Activated naive CD8-positive, alpha-beta T cell treated with anti-CD3 and anti-CD28 coated beads for 36 hours (primary cell): ENCODE measurements at places on chromosomes 7 and 10. TPM values are rescaled to one million over a fixed set of nuclear protein-coding genes. Genes with fewer than 3 reads are reported as not detected.

DNA sequence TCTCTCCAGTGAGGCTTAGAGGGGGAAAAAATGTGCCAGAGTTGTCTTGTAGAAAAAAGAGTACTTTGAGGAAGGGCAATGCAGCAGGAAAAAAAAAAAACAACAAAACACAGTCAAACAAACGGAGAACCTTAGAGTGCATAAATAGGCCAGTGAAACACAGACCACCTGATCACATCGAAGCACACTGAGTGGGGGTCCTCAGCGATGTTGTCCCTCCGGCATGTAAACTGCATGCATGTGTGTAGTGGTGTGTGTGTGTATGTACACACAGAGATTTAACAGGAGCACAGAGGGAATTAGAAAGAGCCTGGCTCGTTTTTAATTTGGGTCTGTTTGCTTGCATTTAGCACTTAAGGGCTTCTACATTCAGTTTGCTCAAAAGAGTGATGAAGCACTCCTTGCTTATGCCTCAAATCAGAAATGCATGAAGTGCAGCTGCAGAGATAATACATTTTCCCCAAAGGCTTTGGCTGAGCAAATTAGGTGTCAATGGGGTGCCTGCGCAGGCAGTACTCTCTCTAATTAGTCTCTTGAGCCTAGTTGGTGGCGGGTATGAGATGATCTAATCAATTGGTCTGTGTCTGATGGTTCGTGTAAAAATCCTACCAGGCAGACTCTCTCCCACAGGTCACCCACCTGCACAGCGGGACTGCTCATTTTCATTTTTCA lies 62.7 kb upstream of the FZD1 start:
- DNase-seq = no peak

GRCh38 chr7:28104041-28104541 lies 76.5 kb downstream of the JAZF1 start:
- no peak for DNase-seq

VSTM2A gene
- total RNA-seq = not detected

- no peak for DNase-seq
Observed at GRCh38 chr10:122077311-122077875, 88.4 kb downstream of the TACC2 start.

- DNase-seq = no peak
Observed at GRCh38 chr10:42924484-42924883, 141.9 kb downstream of the BMS1 start.

DNA sequence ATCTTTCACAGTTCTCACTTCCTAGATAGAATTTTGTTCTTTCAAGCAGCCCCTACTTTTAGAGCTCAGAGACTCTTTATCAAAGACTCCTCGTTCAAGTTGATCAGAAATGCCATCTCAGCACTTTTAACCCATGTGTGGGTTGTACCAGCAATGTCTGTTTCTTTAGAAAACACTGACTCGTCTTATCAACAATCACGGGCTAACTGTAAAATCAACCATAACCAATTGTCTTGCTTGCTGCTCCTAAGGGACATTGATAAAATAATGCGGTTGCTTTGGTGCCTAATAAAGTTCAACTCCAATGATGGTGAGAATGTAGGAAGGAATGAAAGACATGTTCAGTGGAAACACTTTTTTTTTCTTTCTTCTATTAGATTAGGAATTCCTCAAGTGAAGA lies 12.9 kb upstream of the CDK6 start:
- DNase-seq = no peak

GRCh38 chr7:131424219-131424822 lies 96.6 kb downstream of the MKLN1 start:
- DNase-seq = no peak

GRID1 gene
- total RNA-seq = not detected

TDRD1 gene
- total RNA-seq = 0.21 TPM

- no peak for DNase-seq
Observed at GRCh38 chr7:29511337-29511736, 52.3 kb upstream of the PRR15 start.

- DNase-seq = no peak
Observed at GRCh38 chr10:122553341-122553740, 7.2 kb upstream of the DMBT1 start.

DNA sequence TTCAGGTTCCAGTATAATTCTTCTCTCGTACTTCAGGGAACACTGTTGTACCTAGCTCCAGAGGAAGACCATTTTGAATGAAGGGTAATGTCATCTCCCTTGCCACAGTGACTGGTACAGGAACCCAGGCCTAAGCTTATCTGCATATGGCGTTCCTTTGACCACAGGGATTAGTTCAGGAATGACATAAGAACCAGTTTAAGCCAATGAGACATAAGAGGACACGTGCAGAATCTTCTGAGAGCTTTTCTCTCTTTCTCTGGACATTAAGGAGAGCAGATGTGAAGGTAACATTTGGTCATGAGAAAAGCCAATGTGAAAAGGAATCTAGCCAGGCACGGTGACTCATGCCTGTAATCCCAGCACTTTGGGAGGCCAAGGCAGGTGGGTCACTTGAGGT lies 21.8 kb upstream of the HIBADH start:
- DNase-seq = no peak

GRCh38 chr7:47574482-47575329 lies 7.2 kb downstream of the TNS3 start:
- DNase-seq = no peak

DNA sequence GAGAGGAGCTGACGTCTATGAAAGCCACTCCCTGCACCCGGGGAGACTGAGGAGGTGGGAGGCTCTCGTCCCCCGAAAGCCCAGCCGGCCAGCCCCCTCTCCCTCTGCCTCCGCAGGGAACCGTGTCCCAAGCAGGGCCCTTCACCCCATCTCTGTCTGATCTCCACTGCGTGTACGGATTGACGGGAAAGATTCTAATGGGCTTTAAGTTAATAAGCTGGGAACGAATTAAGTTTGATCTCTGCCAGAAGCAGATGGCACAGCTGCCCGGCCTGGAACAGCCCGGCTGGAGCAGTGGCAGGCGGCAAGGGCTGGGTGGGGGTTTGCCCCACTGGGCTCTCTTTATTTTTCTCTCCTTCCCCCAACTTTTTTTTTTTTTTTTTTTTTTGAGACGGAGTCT lies 6.1 kb upstream of the SLC29A4 start:
- DNase-seq = no peak

DNA sequence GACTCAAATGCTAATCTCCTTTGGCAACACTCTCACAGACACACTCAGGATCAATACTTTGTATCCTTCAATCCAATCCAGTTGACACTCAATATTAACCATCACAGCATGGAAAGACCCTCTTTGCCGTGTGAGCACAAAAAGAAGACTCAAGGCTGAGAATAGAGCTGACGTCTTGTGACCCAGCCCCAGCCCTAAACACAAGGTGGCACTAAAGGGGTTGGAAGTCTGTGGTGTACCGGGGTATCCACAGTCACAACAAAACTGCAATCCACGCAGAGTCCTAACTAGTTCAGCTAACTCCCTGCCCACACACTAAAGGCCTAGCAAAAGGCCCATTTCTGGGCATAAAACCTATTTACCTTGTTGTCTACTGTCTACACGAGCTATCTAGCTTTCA lies 200.1 kb downstream of the ACTR3B start:
- DNase-seq = no peak

ZNF503 gene
- 0.33 TPM for total RNA-seq

DNA sequence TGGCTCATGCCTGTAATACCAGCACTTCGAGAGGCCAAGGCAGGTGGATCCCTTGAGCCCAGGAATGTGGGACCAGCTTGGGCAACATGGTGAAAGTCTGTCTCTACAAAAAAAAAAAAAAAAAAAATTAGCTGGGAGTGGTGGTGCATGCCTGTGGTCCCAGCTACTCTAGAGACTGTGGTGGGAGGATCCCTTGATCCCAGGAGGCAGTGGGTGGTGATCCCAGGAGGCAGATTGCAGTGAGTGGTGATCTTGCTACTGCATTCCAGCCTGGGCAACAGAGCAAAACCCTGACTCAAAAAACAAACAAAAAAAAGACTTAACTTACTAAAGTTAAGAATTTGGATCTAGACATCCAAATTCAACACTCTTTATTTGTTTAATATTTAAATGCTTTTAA lies 10.2 kb upstream of the ADO start:
- DNase-seq = no peak

DNA sequence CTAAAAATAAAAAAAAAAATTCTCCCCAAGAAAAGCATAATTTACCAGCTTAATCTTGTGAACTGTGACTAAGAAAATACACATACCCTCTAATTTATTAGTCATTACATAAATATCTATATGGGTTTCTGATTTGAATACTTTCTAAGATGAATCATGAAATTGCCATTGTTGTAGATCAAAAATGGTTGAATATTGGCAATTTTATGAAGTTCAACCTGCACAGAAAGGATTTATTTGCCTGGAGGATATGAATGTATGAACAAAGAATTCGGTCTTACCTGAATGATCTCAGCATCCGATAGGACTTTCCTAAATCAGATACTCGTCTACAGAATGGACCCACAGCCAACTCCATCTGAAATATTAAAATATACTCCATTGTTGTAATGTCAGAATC lies 61.5 kb downstream of the HBP1 start:
- DNase-seq = no peak

- DNase-seq = no peak
Observed at GRCh38 chr7:138166681-138167080, 90.4 kb downstream of the AKR1D1 start.

DNA sequence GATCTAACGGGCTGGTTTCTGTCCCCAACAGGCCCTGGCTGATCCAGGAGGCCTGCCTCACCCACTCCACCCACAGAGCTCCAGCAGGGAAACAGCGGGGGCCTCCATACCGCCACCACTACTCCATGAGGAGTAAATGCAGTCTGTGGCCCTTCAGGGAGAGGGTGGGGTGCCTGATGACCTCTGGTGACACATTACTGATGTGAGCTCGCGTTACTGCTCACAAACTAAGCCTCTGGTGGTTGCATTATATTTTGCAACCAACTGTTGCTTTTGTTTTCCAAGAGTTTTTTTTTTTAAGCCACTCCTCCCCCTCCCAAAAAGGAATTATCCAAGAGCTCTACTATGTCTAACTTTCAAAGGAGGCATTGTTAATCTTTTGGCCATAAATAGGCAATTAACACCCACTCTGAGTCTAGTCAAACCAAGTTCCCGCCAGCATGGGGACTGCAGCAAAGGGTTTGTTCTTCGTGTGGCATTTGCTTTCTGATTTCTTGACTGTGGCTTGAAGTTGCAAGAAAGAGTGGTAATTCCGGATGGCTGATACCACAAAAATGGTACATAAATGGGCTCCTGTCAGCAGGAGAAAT lies 72.6 kb downstream of the FAM53B start:
- DNase-seq = no peak

GRCh38 chr10:97497572-97498075 lies 598 bp downstream of the MMS19 start:
- peak; percentile 84 for DNase-seq

- DNase-seq = peak; percentile 32
Observed at GRCh38 chr7:1939434-1940401, 269.6 kb downstream of the ELFN1 start.

- DNase-seq = no peak
Observed at GRCh38 chr7:116591202-116592040, 66.6 kb downstream of the CAV1 start.

DNA sequence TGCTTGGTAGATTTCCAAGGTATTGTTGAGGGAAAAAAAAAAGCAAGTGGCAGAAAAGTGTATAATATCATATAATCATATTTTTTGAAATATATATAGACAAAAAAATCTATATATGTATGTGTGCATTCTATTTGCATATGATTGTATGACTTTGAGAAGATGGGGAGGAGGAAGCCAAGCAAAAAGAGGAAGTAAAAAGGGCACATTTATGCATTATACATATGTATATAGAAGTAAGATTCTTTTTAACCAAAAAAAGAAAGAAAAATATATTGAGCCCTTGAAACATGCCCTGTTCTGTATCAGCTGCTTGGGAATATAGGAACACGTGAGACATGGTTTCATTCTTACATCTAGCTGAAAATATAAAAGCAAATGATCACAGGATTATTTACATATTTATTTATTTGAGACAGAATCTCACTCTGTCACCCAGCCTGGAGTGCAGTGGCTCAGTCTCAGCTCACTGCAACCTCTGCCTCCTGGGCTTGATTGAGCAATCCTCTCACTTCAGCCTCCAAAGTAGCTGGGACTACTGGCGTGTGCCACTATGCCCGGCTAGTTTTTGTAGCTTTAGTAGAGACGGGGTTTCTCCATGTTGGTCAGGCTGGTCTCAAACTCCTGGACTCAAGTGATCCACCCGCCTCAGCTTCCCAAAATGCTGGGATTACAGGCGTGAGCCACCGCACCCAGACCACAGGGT lies 18.0 kb upstream of the SLF2 start:
- DNase-seq = no peak

GRCh38 chr7:27248911-27249723 lies 6.5 kb downstream of the EVX1 start:
- no peak for DNase-seq

DNA sequence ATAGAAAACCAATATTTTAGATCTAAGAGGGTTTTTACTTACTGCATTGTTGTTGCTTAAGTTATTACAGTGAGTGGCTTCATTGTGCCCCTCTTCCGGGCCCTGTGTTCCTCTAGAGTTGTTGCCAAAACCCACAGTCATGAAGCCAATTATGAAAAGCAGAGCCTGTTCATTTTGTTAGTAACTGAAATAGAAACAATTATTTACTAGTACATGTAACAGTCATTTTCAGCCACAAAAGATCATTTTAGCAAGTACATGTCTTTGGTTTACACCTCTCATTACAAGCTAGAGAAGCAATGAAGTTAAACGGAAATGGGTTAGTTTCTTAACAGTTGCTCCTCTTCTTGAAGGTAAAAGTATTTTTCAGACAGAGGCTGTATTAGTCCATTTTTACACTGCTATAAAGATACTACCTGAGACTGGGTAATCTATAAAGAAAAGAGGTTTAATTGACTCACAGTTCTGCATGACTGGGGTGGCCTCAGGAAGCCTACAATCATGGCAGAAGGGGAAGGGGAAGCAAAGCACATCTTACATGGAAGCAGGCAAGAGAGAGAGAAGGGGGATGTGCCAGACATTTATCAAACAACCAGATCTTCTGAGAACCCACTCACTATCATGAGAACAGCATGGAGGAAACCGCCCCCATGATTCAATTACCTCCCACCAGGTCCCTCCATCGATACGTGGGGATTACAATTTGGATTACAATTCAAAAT lies 380.5 kb downstream of the SFMBT2 start:
- DNase-seq = no peak

DNA sequence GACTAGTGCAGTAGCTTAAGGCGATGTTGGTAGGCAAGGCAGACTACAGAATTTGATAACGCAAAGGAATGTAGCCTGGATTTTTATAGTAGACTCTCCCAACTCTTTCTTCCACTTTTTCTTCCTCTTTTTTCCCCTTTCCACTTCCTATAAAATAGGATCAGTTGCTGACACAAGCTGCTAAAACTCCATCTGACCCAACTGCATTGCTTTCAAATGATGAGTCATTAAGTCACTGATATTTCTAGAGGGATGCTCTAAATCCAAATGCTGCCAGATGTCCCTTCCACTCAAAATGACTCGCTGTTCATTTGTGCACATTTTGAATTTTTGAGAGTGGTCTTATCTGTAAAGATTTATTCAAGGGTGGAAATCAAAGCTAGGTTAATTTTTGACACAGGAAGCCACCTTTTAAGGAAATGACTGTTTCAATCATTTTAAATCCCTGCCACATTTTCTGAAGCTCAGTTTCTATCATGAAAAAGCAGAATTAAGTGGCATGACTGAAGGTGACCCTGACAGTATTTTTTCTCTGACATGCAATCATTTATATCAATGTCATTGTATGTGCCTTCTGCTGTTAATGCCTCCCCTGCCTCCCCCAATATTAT lies 25.8 kb upstream of the SFMBT2 start:
- no peak for DNase-seq

CEP55 gene
- total RNA-seq = 52.0 TPM

GRCh38 chr10:22435650-22436049 lies 90.4 kb downstream of the SPAG6 start:
- no peak for DNase-seq

- DNase-seq = no peak
Observed at GRCh38 chr10:3469639-3470020, 297.0 kb upstream of the PITRM1 start.
